Stimulated activated CD8-positive, alpha-beta memory T cell treated with anti-CD3 and anti-CD28 coated beads, Interleukin-15, amount 100 ng/mL, for 1 hour (primary cell): ENCODE measurements at places on chromosomes 2 and 18.

DNA sequence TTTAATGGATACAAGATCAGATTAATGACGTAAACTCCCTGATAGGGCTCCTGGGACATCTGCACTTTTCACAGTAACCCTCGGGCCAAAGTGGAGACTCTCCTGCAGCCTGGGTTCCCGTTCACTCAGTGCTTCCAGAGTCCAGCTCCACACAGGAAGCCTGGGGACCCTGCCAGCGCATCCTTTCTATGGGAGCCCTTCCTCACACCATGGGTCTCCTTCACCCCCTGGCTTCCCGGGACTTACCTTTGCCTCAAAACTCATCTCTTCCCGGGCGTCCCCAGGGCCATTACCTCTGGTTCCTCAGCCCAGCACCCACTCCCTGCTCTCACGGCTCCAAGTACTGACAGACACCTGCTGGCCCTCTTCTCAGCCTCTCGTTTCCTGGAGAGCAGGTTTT, 40.7 kb upstream of the KLF11 start:
- DNase-seq = no peak

DNA sequence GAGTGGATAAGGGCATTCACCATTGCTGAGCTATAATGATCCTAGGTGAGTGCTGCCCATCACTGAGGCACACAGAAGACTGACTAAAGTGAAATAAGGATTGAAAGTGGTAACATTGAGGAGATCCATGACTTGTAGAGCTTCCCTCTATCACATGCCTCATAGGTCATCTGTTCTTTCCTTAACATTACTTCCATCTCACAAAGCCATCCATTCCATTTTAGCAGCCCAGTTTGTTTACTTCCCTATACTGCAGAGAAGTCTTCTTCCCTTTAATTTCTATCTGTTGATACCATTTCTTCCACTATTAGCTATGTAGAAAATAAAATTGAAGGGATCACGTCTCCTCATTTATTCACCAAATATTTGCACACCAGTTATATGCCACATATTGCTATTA, 32.1 kb downstream of the ME2 start:
- no peak for DNase-seq

DNA sequence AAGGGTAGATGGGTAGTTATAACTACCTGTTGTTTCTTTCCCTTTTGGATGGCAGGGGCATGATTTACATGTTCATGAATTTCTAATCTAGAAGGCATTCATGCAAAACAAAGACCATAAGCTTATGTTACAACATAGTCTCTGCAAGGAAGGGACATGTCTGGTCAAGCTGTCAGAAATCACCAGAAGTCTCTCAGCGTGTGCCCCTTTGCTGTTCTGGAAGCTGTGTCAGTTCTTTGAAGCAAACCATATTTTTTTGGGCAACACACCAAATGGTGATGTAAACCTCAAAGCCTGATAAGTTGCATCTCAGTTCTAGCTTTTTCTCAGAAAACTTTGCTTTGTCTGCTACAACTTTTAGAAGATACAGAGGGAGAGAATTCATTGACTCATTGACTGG, 173.5 kb upstream of the CTAGE1 start:
- DNase-seq = no peak

GRCh38 chr18:76405681-76406356, 89.2 kb downstream of the ZNF516 start:
- DNase-seq = no peak

DNA sequence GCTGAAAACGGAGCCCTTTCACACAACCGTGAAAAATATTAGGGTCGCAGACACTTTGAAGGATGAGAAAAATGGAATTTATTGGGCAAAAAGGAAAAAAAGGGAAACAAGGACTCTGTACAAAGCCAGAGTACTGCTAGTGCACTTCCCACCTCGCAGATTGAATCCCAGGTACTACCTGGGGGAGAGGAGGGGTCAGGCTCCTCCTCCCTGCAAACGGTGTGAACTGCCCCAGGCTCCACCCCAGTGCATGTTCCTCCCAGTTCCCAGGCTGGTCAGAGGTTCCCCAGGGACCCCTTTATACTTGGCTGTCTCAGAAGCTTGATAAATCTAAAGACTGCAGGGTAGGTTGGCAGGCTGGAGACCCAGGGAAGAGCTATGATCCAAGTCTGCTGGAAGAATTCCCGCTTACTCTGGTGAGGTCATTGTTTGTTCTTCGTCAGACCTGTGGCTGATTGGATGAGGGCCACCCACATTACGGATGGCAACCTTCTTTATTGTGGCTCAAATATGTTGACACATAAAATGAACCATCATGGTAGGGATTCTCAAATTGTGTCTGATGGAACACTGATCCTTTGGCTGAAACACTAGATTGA, 290.4 kb upstream of the POU3F3 start:
- DNase-seq = no peak

- DNase-seq = no peak
These were observed 9.0 kb downstream of the ZNF516 start for GRCh38 chr18:76486038-76486437.

- no peak for DNase-seq
These were observed at the start of gene TRABD2A for GRCh38 chr2:84880645-84881521. TRABD2A (minus strand) TSS chr2:84881084; CDS start chr2:84881039, 45 bp downstream.

GRCh38 chr2:31294196-31294595, 60.2 kb downstream of the EHD3 start:
- no peak for DNase-seq

DNA sequence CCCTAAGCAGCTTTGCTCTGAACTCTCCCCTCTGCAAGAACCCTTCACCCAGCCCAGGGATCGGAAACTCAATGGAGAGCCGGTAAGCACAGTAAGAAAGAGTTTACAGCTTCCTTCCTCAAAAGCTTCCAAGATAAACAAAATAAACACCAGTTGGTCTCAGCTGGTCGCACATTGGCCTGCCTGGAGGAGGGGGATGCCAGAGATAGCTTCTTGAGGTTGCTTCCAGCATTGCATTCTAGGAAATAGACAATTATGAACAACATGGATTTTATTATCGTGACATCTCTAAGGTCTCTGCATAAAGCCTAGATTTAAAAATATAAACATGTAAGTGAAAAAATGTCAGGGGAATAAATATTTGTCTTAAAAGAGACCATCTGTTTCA, 141.5 kb upstream of the PKDCC start:
- DNase-seq = no peak

DNA sequence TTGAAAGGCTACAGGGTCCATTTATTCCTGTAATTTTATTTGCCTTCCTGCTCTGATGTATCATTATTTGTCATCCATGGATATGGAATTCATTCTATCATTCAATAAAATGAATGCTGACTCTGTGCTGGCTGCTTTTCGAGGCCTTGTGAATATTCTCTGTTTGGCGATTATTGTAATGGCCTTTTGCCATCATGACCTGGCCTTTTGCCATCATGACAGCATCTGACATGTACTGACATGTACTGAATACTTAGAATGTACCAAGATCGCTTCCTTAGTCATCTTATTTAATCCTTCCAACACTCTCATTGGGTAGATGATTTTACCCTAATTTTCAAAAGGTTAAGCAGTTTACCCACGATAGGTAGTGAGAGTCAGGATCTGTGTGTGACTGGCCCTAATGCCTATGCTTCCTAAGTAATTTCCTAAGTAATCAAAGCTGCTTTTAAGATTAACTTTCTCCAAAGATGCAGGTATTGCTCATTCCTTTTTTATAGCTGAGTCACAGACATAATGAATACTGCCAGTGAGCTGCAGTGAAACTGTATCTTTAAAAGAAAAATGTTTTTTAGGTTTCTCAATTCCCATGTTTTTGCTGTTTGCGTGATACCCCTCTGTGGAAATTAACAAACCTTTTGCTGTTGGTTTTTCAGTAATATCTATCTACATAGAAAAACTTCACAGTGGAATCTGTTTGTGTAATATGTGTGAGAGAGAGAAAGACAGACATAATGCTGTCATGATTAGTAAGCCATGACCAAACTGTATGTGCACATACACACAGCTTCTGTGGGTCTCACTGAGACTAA, 127.8 kb downstream of the CERS6 start:
- no peak for DNase-seq

DNA sequence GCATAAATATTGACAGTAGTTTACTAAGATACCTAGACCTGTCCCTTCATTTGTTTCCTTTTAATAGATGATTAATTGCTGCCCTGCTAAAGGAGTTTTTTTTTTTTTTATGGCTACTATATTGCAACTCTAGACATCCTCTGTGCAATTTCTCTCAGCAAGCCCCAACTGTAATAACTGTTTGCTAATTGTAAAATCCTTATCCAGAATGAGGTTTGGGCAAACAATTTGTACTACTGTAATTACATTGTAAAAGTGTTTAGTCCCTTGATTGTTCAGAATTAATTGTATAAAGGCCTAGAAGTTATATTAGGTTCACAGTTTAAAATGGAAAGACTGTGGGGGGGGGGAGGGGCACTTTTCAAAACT, 3.7 kb upstream of the MEIS1 start:
- no peak for DNase-seq

DNA sequence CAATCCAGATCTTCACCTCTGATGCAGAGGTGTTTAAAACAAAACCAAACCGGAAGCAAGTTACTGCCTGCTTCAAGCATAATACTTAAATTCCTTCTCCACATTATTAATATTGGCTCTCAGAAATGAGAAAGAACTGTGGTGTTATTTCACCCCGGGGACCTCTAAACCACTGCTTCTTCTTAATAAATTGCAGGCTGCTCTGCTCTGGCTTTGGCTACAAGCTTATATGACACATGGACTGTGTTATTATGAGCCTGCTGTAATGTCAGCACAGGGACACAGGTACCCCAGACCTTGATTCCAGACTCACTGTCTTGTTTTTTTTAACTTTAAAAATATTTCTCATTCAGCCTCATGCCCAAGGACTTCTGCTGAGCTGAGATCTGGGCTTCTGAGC, 45.1 kb downstream of the ST6GAL2 start:
- no peak for DNase-seq

DNA sequence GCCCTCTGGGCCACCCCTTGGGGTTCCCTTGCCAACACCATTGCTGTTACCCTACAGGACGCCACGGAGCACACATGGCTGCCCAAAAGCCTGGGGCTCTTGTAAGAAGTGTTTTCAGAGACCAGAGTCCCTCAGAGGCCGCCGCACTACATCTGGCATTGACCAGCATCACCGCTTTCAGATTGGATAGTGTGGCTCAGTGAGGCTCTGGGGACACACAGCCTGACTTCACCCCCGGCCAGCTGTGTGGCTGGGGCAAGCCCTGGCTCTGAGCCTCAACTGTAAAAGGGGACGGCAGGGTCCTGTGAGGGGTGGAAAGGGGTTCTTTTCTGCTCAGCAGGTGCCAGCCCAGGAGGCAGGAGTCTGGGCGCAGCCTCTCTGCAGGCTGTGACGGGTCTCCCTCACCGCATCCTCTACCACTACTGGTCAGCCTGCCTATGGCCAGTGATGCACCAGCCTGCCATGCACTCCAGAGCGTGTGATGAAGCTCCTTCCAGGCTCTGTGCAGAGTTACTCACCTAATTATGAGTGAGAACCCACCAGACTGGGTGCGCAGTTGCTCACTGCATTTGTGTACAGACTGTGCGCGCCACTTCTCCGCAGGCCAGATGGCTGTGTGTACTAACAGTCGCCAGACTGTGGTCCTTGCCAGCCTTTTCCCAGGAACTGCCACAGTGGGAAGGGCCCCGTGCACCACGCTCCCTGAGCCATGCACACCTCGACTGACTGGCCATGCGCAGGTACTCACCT, 10.7 kb upstream of the OTOF start:
- no peak for DNase-seq

DNA sequence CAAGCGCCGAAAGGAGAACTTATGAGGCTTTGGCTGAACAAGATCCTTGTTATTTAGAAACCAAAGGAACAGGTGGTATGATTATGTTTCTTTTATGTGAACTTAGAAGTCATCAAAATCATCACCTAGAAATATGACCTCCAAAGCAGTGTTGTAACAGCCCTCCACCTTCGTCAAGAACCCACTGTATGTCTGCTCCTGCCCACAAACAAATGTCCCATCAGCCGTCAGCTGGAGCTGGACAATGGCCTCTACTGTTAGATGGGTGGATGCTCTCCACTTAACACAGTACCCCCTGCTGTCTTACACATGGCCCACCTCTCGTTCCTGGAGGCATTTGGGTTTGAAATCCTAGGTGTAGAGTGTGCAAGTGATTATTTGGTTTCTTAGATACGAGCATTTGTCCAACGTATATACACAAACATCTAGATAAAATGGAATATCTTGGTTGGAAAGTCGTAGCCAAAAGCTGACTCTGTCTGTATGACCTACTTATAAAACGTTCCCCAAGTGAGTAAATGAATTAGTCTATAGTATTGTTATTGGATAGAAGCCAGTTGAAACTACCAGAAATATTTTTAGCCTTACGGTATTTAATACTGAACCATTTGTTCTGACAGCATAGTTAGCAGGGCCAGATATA, 113.0 kb downstream of the CRIM1 start:
- no peak for DNase-seq

GRCh38 chr2:25131567-25132298, 36.6 kb downstream of the POMC start:
- no peak for DNase-seq

DNA sequence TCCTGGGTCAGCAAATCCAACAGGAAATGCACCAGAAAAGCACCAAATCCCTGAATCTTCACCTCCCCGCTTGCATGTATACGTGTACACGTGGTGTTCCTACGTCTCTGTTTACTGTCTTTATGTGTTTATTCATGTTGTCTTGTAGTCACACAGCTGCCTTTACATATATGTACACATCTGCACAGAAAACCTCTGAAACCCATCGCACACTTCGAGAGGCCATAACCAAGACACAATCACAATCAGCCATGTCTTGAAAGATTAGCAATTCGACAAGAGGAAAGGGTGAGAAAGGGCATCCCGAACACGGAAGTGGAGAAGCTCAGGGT, 98.1 kb downstream of the PLB1 start:
- no peak for DNase-seq

DNA sequence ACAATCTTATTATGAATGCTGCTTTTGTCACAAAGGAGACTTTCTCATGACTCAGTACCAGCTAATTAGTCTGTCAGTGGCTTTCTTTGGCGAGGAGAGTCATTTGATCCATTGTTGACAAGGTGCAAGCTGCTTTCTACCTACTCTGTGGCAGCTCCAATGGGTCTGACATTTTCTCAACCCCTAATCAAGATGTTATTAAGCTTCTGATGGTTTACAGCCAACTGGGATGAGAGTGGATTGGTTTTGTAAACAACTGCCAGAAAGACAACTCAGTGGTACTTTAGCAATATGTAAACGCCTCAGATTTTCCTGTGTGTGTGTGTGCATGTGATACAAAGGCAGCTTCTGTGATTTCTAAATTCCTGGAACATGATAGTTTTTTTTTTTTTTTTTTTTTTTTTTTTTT, 8.2 kb upstream of the CLIP4 start:
- no peak for DNase-seq

DNA sequence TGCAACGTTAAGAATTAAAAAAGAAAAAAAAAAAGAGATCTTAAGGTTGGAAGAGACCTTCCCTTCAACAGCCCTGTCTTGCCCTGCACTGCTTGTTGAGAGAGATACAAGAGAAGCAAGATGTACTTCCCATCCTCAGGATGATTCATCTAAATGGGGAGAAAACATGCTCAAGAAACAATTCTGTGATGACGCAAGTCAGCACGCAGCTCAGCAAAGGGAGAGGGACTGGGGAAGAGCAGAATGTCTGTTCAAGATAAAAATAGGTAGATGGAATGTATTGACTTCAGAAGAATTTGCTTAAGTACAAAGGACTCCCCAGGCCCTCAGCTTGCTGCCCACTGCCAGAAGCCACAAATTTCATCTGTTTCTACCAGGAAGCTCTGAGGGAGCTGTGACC, 198.2 kb upstream of the SPRED2 start:
- DNase-seq = no peak

- DNase-seq = no peak
These were observed 107.5 kb downstream of the GORASP2 start for GRCh38 chr2:171036532-171036931.
